ENCODE measurements at places on chromosomes 1 and 21. TPM values are rescaled to one million over a fixed set of nuclear protein-coding genes. Genes with fewer than 3 reads are reported as not detected.

DNA sequence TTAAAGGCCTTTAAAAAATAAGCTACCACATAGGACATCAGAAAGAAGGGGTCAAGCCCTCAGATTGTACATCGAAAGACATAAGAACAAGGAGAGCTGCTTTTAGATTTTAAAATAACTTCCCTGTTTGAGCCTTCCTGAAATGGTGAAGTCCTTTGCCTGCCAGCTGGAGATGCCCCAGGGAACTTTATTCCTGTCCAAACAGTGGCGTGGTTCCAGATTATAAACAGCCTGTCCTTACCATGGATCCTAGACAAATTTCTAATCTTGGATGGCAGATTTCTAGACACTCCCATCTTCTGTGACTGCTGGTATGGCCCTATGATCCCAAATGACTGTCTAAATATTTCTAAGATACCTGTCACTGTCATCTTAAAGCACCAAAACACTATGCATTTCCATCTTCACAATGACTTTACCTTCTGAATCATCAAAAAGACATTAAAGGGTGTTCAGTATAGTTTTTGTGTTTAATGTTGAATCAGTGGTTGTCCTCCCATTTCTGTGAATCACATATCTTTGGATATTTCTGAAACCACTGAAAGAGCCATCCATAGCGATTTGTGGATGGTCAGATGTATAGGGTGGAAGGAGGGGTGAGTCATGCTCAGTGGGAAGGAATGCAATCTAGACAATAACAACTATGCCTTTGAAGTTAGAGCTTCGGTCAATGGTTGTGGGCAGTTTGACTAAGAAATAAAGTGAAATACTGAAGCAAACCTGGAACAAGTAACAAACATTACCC, 23.2 kb downstream of the ILDR2 start:
- DNase-seq, result peak; percentile 29

- DNase-seq, result no peak
Observed at GRCh38 chr1:22224091-22224490, 81.2 kb upstream of the WNT4 start.

DNA sequence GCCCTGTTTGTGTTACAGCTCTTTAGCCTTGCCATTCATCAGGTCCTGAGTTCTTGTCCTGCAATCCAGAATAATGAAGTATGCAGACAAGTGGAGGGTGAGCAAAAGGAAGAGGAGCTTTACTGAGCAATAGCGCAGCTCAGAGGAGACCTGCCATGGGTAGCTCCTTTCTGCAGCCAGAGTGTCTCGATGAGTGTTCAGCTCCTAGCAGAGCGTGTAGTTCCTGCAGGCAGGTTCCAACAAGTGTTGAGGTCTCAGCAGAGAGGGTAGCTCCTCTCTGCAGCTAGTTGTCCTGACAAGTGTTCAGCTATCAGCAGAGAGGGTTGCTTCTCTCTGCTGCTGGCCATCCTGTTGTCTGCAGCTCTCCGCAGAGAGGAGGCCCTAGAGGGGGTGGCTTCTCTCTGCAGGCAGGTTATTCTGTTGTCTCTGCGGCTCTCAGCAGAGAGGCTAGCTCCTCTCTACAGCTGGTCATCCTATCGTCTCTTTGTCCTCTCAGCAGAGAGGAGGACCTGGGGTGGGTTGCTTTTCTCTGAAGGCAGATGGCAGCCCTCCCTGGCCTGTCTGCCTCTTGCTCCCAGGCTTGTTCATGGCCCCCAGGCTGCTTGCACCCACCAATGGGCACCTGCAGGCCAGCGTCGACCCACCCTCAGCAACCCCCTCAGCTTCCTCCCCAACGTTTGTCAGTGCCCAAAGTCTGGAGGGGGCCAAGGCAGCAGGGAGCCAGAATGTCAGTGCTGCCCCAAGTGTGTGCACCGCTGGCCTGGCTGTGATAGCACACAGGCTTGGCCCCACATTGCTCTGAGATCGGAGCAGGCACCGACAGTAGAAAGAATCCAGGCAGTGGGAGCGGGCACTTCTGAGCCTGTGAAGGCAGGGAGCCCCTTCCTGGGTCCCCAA, 112.5 kb upstream of the RUNX3 start:
- DNase-seq, result no peak

DNA sequence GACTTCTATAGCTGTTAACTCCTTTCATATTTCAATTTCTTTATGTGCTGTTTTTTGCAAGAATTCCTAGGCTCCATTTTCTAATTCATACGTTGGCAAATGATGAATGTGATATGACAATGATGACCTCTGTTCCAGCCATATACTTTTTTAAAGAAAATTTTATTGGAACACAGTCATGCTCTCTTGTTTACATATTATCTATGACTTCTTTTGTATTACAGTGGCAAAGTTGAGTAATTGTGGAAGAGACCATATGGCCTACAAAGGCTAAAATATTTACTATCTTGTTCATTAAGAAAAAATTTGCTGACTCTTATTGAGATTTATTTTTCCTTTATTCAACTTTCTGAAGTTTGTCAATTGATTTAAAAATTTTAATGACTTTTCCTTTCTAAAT, 7.1 kb downstream of the IFI44L start:
- DNase-seq, result no peak

DNA sequence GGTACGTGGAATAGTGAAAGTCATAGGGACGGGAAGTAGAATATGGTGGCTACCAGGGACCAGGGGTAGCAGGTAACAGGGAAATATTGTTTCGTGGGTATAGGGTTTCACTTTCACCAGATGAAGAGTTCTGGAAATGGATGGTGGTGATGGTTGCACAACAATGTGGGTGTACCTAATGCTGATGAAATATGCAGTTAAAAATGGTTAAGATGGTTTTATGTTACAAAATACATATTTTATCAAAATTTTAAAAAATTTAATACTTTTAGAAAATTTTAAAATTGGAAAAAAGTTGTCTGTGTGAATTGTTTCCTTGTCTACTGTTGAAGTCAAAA, 55.5 kb upstream of the TLR5 start:
- DNase-seq, result no peak

DNA sequence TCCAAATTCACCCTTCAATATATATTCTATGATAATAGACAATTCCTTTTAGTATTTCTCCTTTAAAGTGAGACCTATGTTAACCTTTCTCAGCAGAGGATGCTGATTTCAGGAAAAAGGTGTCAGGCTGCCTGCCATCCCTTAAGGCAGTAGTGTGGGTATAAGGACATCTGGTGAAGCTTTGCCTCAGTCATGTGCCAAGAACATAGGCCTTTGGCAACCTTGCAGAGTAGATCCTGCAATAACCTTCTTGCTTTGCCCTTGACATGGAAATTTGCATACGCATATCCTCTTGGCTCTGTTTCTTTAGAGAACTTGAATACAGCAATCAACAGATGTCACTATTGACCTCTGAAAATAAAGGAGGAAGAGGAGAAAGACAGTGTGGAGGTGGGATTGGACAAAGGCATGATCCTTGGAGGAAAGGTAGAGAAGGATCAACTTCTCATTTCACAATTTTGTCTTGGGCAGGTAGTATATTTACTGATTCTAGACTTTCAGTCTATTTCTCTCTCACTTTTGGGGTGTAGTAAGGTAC, 21.1 kb upstream of the ZRANB2 start:
- no peak for DNase-seq

DNA sequence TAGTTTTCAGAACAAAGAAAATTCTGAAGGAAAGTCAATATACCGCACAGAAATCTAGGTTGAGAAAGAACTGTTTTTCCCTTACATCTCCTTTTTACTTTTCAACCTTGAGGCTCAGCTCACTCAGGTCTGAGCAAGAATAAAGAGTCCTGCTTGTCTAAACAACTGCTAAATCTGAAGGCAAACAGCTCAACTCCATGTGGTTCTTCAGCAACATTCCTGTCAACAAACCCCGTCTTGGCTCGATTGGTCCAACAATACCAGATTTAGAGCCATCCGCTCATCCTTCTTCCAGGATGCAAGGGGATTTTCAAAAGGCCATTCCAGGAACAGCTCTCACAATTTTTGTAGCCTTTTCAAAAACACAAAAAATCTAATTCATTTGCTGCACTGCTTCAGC, 119.8 kb downstream of the HLCS start:
- DNase-seq, result no peak

- DNase-seq, result no peak
Observed at GRCh38 chr1:219917851-219918466, 10.4 kb downstream of the SLC30A10 start.

- no peak for DNase-seq
Observed at GRCh38 chr1:85146972-85147359, 53.9 kb downstream of the SYDE2 start.

GRCh38 chr21:42102076-42102475, 31.0 kb downstream of the UMODL1 start:
- no peak for DNase-seq

GRCh38 chr21:38257667-38258066, 876 bp downstream of the KCNJ15 start:
- DNase-seq, result no peak

Gene AMY1C
- not detected for total RNA-seq

GRCh38 chr21:33019885-33020557, 5.7 kb upstream of the OLIG2 start:
- no peak for DNase-seq

DNA sequence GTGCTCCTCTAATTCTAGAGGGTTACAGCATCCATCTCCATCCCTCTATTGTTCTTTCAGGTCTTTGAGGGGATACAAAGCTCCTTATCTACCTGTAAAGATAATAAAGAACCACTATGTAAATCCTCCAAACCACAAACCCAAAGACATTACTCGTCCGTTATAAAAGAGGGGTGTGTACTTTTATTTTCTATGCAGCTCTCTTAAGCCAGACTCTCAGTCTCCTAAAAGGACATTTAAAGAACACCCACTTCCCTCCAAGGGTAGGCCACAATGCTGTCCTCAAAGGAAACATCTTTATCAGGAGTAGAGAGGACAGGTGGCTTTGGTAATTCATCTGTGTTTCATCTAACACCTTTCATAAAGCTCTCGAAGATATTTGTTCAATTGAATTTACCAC, 67.9 kb upstream of the DYNLT5 start:
- DNase-seq, result no peak

DNA sequence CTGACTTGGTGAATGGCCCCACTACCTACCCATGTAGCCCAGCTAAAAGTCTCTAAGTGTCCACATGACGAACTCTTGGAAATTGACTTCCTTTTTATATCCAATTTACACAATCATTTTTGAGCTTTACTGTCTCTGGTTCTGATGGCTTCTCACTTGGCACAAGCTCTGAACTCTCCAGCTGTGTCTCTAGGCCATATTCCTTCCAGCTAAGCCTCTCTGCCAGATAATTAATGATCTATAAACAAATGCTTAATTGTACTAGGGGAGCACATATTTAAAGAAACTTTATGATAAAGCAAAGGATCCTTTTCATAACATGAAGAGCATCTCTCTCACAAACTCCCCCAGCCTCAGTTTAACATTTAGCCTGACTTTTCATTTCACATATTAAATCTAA, 16.3 kb upstream of the BEND5 start:
- DNase-seq, result no peak

GRCh38 chr1:228900099-228900885, 165.0 kb downstream of the RHOU start:
- DNase-seq, result peak; percentile 22

DNA sequence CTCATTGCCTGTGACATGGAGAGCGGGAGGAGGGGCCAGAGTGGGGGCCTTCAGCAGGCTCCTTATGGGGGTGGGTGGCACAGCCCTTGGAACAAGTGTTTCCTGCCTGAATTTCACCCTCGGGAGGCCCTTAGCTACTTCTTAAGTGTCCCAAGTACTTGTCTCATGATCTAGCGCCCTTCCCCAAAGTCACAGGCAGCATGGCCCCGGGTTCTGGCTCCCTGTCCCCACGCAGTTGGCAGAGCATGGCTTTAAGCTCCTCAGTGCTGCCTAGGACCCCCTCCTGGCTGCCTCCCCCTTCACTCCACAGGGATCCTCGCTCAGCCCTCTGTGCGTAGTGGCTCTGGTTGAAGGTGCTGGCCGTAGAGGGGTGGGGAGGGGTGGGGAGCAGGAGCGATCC, 197.2 kb downstream of the CAMTA1 start:
- no peak for DNase-seq

DNA sequence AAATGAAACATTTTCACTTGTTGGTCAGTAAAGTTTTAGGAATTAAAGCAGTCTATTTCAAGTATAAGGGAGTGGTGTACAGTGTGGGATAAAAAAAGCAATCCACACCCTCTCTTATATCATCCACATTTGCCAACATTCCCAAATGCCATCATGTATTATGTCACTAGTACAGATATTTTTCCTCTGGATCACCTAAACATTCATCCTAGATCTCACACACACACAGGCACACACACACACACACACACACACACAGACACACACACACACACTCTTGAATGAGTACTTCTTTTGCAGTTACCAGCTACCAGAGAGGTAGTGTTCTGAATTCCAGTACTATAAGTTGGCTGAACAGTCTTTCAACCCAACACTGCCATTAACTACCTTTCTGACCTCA, 1369.1 kb upstream of the ADGRL4 start:
- no peak for DNase-seq

GRCh38 chr1:166808952-166809351, 30.3 kb upstream of the POGK start:
- no peak for DNase-seq

- DNase-seq, result no peak
Observed at GRCh38 chr1:244100704-244101453, 49.8 kb downstream of the ZBTB18 start.

DNA sequence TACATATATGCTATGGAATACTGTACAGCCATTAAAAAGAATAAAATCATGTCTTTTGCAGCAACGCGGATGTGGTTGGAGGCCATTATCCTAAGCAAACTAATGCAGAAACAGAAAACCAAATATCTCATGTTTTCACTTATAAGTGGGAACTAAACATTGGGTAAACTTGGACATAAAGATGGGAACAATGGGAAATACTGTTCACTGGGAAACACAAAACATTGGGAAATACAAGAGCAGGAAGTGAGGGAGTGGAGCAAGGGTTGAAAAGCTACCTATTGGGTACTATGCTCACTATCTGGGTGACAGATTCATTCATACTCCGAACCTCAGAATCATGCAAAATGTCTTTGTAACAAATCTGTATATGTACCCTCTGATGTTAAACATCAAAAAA, 17.3 kb upstream of the PPT1 start:
- DNase-seq, result no peak

Gene S100A12
- 2.3 TPM for total RNA-seq
